Spinal cord (tissue), 10 donors: ENCODE measurements at places on chromosomes 2 and 18.
A peak's percentile ranks its signal among the peaks of the same experiment; 100 is the strongest.

GRCh38 chr2:128343459-128343858 lies 24.8 kb upstream of the HS6ST1 start:
- no peak overlapping the region for H3K4me3 ChIP-seq
- H3K4me1 ChIP-seq = peaks cover 26% of the 10 kb centered on the region
- no peaks in the 10 kb centered on the region for H3K27me3 ChIP-seq
- H3K27ac ChIP-seq = no peak overlapping the region

- no peak overlapping the region for H3K4me3 ChIP-seq
- H3K36me3 ChIP-seq = no peaks in the 10 kb centered on the region
- no peaks in the 10 kb centered on the region for H3K27me3 ChIP-seq
- H3K27ac ChIP-seq = no peak overlapping the region
- no peak for DNase-seq
Measured at GRCh38 chr18:24659827-24660720, 199.6 kb downstream of the HRH4 start.

GRCh38 chr2:192498747-192499146 lies 304.0 kb upstream of the TMEFF2 start:
- no peak overlapping the region for H3K27ac ChIP-seq
- H3K36me3 ChIP-seq = no peaks in the 10 kb centered on the region
- H3K4me1 ChIP-seq = no peaks in the 10 kb centered on the region
- no peak overlapping the region for H3K4me3 ChIP-seq

GRCh38 chr18:1585881-1586488 lies 681.3 kb downstream of the ADCYAP1 start:
- no peak overlapping the region for H3K27ac ChIP-seq
- peak; percentile 86 for DNase-seq
- no peaks in the 10 kb centered on the region for H3K36me3 ChIP-seq
- H3K27me3 ChIP-seq = no peaks in the 10 kb centered on the region
- no peaks in the 10 kb centered on the region for H3K4me1 ChIP-seq

- no peak for DNase-seq
- H3K4me3 ChIP-seq = no peak overlapping the region
- H3K27ac ChIP-seq = no peak overlapping the region
- H3K36me3 ChIP-seq = no peaks in the 10 kb centered on the region
Measured at GRCh38 chr18:31710826-31711225, 26.4 kb upstream of the B4GALT6 start.

DNA sequence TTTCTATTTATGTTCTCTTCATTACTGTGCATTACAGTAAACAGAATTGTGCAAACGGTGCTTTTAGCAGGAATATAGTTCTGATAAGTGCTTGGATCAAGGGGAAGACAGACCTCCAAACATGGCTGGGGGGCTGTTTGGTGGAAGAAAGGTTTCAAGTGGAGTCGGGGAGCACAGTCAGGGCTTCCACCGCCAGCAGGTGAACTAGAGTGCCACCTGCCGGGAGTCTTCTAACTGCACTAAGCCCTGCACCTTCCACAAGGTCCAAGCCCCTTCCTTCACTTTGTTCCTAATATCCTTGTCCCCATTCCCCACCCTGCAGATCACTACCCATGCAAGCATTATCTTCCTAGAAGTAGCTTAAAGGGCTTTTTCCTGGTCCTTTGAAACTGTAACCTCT lies 11.1 kb downstream of the ONECUT2 start:
- H3K27ac ChIP-seq = no peak overlapping the region
- H3K36me3 ChIP-seq = peaks cover 2% of the 10 kb centered on the region
- peaks cover 28% of the 10 kb centered on the region for H3K27me3 ChIP-seq

DNA sequence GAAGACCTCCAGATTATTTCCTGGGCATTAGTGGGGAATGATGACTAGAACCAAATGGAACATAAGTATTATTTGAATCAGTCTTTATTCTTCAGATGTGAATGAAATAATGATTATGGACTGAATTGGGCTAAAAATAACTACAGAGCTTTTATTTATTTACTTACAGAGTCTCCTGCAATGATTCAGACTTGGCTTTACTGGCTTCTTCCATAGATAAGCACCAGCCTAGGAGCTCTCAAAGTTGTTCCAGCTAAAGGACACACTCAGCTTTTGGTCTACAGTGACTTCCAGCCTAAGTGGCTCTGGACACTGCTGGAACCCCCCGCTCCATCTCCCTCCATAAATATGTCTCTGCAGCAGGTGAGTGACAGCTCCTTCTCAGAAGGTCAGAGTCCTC lies 24.3 kb upstream of the ARHGAP25 start:
- no peak for DNase-seq
- no peaks in the 10 kb centered on the region for H3K4me1 ChIP-seq
- no peak overlapping the region for H3K27ac ChIP-seq
- H3K36me3 ChIP-seq = no peaks in the 10 kb centered on the region
- H3K27me3 ChIP-seq = no peaks in the 10 kb centered on the region

GRCh38 chr2:168343586-168343985 lies 96.2 kb upstream of the STK39 start:
- H3K27ac ChIP-seq = no peak overlapping the region
- H3K4me1 ChIP-seq = no peaks in the 10 kb centered on the region
- DNase-seq = no peak
- no peak overlapping the region for H3K4me3 ChIP-seq

DNA sequence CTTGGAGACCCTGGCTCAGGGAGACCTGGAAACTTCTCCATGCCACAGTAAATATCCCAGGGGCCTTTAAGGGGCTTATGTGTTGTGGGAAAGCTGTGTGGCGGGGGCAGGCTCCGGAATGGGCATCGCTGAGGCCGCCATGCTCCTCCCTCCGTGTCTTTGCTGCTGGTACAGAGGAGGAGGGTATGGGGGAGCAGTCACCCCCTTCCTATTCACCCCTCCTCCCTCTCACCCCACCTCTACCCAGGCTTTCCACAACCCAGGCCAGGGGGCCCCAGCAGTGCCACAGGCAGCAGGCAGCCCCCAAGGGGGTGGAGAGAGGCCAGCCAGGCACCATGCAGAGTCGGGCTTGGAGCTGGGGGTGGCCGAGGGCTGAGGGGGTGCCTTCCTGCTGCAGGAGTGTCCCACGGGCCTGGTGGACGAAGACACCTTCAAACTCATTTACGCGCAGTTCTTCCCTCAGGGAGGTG lies 28.0 kb upstream of the FAHD2A start:
- H3K27ac ChIP-seq = no peak overlapping the region
- H3K27me3 ChIP-seq = no peaks in the 10 kb centered on the region
- H3K36me3 ChIP-seq = peaks cover 30% of the 10 kb centered on the region

DNA sequence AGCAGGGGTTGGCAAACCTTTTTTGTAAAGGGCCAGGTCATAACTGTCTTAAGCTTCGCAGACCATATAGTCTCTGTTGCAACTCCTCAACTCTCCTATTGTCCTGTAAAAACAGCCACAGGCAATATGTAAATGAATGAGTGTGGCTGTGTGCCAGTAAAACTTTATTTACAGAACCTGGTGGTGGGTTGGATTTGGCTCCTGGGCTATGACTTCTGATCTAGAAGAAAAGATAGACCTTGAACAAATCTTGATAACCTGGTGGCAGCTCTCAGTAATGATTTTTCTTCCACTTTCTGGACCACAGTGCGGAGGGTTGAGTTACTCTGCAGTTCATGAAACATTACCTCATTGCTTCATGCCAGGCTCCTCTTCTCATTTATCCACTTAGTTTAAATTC lies 139.3 kb downstream of the MYCN start:
- no peak for DNase-seq
- peaks cover 3% of the 10 kb centered on the region for H3K27me3 ChIP-seq
- H3K4me3 ChIP-seq = no peak overlapping the region
- H3K4me1 ChIP-seq = no peaks in the 10 kb centered on the region
- no peak overlapping the region for H3K27ac ChIP-seq

GRCh38 chr2:127155947-127156346 lies 49.0 kb upstream of the BIN1 start:
- H3K4me3 ChIP-seq = no peak overlapping the region
- no peaks in the 10 kb centered on the region for H3K36me3 ChIP-seq
- DNase-seq = no peak
- peaks cover 4% of the 10 kb centered on the region for H3K4me1 ChIP-seq

DNA sequence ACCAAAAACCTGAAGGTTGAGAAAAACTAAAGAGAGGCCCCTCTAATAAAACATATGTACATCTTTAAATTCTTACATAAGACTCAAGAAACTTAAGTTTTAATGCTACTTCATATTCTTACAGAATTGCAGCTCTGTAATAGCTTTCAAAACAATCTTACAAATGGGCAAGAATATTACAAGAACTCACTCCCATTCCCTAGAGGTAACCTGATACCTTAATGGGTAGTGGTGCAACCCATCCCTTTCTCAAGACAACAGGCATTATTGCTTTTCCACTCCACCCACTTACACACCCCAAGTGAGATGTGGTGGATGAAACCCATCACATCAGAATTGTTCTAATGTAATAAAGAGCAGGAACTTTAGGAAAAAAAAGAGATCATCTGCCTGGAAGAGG lies 103.7 kb downstream of the RBMS1 start:
- H3K4me3 ChIP-seq = no peak overlapping the region
- DNase-seq = no peak
- peaks cover 5% of the 10 kb centered on the region for H3K4me1 ChIP-seq
- H3K27me3 ChIP-seq = no peaks in the 10 kb centered on the region

DNA sequence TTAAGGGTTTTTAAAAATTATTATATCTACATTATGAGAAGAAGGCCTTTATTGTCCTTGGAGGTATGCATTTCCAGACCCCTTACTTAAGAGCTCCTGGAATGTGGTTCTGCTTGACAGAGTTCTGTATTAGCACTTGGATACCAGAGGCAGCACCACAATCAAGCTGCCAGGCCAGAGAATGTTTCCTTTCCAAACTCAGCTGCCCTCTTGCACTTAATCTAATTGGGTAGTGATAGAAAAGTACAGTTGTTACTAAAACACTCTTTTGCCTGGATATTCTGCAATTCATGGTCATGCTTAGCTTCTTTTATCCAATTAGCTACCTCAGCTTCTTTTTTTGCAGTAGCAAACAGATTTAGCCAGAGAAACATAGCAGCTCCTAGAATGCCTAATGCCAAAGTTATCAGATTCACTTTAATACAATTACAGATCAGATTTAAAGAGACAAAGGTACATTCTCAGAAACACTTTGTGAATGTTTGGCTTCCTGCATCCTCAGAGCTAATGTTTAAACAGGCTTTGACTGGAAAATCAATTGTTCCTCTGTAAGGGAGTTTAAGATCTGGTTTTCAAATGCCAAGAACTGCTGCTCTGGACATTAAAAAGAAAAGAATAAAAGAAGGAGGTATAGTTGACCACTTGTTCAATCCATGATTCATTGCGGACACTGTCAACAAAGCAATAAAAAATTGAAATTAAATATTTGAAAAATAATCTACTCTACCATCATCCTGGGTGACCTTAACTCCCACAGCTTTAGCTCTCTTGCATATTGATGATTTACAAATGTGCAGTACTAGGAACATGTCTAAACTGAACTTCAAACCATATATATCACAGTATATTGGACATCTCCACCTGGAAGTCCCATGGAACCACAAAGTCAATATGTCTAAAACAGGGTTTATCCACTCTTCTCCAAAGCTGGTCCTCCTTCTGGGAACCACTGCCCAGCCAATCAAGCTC lies 12.8 kb downstream of the NOSTRIN start:
- DNase-seq = no peak
- peaks cover 6% of the 10 kb centered on the region for H3K4me1 ChIP-seq
- no peak overlapping the region for H3K4me3 ChIP-seq
- H3K27ac ChIP-seq = no peak overlapping the region
- no peaks in the 10 kb centered on the region for H3K27me3 ChIP-seq
- no peaks in the 10 kb centered on the region for H3K36me3 ChIP-seq

DNA sequence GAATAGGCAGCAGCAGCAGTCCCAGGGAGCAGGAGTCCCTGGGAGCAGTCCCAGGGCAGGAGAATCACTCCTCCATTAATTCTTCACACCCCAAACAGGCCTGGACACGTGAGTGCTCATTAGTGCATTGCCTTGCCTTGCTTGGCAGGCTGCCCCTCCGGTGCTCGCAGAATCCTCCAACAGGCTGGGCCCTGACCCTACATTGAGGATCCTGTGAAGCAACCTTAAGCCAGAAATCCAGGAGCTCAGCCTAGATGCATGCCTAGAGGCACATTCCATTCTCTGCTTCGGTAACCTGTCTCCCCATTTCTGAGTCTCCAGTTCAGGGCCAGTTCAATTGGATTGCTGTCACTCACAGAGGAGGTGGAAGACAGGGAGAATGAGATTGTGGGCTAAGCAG lies 97.4 kb upstream of the LRATD1 start:
- no peak overlapping the region for H3K27ac ChIP-seq
- no peaks in the 10 kb centered on the region for H3K36me3 ChIP-seq
- no peak for DNase-seq
- no peaks in the 10 kb centered on the region for H3K27me3 ChIP-seq
- no peak overlapping the region for H3K4me3 ChIP-seq

DNA sequence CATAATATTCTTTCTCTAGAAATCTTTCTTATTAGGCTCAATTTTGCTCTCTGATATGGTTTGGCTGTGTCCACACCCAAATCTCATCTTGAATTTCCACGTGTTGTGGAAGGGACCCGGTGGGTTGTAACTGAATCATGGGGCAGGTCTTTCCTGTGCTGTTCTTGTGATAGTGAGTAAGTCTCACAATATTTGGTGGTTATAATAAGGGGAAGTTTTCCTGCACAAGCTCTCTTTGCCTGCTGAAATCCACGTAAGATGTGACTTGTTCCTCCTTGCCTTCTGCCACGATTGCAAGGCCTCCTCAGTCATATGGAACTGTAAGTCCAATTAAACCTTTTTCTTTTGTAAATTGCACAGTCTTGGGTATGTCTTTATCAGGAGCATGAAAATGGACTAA lies 73.8 kb downstream of the CAVIN2 start:
- H3K4me1 ChIP-seq = no peaks in the 10 kb centered on the region
- no peaks in the 10 kb centered on the region for H3K36me3 ChIP-seq
- H3K27me3 ChIP-seq = no peaks in the 10 kb centered on the region

DNA sequence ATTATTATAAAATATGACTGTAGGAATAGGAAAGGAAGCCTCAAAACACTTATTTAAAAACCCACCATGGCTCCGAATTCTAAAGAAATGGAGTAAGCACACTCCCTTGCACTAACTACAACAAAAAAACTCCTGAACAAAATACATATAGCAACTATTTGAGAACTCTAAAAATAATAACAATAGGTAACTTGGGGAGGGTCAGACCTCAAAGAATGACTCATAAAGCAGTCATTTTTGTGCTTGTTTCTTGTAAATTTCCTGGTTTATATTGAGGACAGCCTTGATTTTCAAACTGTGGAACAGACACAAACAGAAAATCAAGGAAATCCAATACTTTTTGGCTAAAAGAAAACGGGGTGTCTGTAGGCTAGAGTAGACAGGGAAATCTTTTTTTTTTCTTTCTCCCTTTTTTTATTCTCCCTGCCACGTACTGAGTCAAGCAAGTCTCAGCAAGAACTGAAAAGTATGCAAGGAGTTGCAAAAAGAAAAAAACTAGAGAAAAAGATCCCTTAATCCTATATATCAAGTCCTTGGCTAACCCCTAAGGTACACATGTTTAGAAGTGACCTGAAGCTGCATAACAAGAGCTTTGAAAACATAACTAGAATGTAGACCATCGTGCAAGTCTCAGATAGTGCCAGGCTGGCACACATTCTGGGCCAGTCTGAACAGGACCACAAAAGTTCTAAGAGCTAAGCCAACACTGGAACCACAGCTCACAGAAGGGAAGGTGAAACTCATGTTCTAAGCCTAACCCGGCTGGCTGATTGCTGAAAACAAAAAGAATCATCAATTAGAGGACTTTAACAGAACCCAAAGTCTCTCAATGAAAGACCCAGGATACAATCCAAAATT lies 403.1 kb upstream of the LYPD1 start:
- no peaks in the 10 kb centered on the region for H3K4me1 ChIP-seq
- no peak for DNase-seq
- no peak overlapping the region for H3K4me3 ChIP-seq
- no peaks in the 10 kb centered on the region for H3K36me3 ChIP-seq
- no peaks in the 10 kb centered on the region for H3K27me3 ChIP-seq

- peaks cover 83% of the 10 kb centered on the region for H3K4me1 ChIP-seq
- H3K4me3 ChIP-seq = no peak overlapping the region
- no peak for DNase-seq
Measured at GRCh38 chr2:47010176-47010575, 94.6 kb upstream of the MCFD2 start.
